ENCODE measurements at places on chromosomes 7 and 10.

DNA sequence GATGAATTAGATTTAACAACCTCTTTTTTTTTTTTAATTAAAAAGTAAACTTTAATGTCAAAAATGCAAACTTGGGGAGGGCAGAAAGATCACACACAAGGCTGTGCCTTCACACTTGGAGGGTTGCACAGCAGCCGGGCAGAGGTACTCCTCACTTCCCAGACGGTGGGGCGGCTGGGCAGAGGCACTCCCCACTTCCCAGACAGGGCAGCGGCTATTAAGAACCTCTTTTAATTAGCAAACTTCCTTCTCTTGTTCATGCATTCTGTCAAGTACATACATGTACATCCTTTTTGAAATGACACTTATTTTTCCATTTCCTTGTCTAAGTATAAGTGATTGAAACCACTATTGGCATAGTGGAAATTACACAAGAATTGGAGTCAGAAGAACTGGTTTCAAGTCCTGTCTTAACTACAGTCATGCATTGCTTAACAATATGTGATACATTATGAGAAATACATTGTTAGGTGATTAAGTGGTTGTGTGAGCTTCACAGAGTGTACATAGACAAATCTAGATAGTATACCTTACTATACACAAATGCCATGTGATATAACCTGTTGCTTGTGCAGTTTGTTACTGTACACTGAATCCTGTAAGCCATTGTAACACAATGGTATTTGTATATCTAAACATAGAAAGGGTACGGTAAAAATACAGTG is 26.5 kb downstream of the BTRC start:
- no peak for DNase-seq

GRCh38 chr10:7337431-7338171 is 73.2 kb downstream of the SFMBT2 start:
- no peak for DNase-seq

DNA sequence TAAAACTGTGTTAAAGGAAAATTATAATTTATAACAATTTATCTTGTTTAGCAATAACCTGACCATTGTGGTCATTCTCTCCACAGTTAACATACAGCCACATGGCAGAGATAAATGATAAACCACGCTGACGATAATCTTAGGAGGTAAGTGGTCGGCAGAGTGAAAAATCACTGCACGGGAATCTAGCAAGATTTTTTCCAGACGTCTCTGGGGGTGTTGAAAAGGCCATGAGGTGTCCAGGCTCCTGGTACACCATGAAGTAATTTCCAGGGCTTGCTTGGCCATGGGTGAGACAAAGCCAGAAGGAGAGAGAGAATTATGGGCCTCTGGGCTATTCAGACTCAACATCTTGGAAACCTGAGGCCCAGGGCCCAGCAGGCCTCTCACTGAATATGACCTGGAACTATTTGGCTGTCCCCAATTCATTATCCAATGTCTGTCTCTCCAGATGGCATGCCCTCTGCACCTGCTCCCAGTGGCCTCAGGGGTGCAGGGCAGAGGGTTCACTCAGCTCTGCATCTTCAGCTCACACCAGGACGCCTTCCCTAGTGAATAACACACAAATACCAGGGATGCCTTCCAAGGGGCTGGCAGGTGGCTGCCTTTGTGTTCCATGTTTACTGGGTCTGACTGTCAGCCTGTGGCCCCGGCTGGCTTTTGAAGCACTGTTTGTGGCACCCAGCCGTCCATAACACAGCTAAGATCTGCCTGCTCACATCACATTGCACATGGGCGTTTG is 590.4 kb upstream of the PFKP start:
- DNase-seq, result no peak

DNA sequence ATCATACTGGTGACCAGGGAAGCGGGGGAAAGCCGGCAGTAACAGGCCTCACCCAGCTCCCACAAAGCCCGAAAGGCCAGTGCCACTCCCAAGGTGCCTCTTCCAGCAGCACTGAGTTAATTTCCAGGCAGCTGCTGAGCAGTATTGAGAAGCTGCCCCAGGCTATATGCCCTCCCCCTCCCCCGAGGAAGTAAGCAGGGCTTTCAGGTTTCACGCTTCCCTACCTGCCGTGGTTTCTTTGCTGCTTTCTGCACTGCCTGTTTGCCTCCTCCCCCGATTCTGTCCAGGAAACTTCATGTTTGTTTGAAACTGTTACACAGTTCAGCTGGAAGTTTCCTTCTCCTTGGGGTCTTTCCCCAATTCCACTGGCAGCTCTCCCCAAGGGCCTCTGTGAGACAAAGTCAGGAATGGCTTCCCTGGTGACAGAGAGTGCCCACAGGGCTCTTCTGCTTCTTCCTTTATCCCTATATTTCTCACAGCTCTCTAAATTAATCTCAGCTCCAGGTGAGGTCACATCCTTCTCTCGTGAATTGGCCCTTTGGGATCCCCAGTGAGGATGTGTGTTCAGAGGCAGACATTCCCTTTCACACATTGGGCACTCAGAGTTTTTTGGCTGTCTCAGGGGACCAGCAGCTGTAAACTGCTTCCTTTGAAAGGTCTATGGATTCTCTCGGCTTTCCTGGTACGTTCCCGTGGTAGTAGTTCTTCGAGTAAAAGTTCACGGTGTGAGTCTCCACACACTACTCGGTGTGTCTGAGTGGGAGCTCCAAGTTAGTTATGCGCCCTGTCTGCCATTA is 19.4 kb downstream of the C1GALT1 start:
- no peak for DNase-seq

DNA sequence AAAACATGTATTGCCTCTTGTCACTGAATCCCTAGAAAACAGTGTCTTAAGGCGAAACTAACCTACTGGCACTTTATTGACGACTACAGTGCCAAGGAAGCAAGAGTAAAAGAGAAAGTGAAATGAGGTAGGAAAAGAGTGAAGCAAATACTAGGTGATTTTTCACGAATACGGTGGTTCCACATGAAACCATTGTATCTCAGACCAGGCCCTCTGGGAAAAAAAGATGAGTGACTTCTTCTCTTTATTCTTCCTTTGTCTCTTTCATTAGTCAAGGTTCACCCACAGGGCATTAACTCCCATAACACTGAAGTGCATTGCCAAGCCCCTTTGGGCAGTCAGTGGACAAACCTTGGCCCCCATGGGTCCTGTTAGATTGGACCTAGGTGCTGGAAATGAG is 16.2 kb upstream of the MACC1 start:
- no peak for DNase-seq

DNA sequence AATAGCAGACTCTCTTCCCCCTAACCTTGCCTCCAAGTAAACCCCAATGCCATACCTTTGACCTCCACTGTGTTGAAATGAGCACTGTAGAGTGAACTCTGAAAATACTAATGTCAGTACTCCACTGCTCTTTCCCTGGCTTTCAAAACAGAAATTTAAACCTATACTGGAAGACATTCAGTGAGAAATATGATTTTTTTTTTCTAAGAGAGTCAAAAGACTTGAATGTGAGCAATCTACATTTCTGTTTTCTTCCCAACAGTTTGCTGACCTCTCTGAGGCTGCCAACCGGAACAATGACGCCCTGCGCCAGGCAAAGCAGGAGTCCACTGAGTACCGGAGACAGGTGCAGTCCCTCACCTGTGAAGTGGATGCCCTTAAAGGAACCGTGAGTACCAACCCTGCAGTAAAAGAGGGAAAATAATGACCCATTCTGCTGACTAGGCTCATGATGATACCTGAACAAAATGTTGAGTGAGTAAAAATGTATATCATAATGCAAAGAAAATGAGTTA is 6.4 kb downstream of the VIM start:
- no peak for DNase-seq

GRCh38 chr7:140316165-140316661 is 82.1 kb downstream of the SLC37A3 start:
- no peak for DNase-seq

DNA sequence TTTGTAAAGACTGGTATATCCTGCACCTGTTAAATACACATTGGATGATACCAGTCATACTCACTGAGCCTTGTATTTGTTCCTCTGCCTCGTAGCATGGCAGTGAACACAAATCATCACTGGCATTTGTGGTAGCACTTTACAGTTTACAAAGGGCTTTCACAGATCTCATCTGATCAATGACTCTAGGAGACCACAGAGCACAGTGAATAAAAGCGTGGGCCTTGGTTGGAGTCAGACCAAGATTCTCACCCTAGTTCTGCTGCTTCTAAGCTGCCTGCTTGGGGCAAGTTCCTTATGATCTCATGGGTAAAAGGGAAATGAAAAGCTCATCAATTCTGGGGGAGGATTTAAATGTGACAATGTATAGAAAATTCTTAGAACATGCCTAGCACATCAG is 129.9 kb upstream of the AGK start:
- DNase-seq, result no peak

DNA sequence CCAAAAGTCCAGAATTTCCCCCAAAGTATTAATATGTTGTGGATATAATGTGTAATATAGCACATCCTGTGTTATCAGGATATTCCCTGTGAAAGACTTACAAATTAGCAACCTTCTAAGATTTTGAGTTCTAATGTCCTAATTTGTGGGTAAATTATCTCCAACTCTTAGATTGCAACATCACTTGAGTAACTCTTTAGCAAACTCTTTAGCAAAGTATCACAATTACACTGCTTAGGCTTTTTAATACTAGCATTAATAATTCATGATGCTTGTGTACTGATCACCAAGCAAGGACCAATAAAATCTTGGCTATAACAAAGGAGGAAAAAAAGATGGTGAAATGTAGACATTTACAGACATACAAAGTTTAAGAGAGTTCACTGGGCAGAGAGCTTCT is 27.7 kb downstream of the HIP1 start:
- no peak for DNase-seq

- DNase-seq, result no peak
Observed at GRCh38 chr10:58590152-58590840, 77.6 kb downstream of the BICC1 start.

DNA sequence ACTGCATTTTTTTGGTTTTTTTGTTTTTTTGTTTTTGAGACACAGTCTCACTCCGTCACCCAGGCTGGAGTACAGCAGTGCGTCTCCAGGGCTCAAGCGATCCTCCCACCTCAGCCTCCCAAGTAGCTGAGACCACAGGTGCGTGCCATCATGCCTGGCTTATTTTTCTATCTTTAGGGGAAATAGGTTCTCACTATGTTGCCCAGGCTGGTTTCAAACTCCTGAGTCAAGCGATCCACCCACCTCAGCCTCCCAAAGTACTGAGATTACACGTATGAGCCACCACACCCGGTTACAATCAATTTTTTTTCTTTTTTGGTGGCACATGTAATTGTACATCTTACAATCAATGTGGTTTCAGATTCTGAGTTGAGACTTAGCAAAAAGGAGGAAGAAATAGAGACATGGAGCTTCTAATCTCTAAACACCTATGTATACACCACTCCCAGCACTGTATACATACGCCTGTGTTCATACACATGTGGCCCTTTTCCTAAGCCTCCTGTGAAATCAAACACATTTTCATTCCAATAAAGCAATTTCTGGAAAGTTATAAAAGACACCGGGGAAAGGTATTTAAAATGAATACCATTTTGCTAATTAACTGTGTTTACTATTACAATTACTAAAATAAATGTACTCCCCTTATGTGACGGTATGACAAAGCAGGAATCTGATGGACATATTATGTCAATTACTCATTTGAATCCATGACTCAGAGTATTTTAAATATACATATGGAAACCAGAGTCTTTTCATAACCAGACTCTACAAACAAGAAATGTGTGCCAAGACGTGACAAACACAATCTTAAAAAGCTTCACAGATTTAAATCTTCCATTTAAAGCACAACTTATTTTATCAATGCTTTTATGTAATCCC is 40.9 kb downstream of the SMURF1 start:
- no peak for DNase-seq

DNA sequence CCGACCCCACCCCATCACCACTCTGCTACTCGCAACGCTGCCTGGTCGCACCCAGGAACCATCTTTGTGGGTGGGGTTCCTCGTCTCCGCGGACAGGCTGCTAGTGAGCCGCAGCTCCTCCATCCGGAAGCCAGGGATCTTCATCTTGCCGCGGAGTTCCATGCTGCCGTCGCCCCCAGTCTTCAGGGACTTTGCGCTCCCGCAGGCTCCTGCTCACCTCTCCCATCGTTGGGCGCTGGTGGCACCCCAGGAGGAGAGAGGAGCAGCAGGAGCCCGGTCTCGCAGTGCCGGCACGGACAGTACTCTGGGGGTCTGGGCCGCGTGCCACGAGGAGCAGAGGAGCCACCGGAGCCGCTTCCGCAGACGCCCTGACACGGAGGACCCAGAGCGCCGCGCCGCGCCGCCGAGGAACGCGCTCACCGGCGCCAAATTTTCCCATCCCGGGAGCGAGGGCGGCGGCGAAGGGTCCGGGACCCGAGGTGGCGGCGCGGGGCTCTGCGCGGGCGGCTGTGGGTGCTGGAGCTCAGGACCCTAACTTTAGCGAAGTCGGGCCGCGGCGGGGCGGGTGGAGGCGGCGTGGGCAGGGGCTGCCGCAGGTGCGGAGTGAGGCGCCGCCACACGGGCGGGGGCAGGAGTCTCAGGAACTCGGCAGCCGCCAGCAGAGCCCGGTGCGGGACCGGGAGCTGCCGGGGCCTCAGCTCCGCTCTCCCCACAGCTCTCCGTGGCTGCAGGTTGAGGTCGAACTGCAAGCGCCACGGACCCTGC is 750.1 kb upstream of the SORCS1 start:
- DNase-seq, result no peak

GRCh38 chr10:71939861-71940474 is 24.2 kb upstream of the CHST3 start:
- no peak for DNase-seq

DNA sequence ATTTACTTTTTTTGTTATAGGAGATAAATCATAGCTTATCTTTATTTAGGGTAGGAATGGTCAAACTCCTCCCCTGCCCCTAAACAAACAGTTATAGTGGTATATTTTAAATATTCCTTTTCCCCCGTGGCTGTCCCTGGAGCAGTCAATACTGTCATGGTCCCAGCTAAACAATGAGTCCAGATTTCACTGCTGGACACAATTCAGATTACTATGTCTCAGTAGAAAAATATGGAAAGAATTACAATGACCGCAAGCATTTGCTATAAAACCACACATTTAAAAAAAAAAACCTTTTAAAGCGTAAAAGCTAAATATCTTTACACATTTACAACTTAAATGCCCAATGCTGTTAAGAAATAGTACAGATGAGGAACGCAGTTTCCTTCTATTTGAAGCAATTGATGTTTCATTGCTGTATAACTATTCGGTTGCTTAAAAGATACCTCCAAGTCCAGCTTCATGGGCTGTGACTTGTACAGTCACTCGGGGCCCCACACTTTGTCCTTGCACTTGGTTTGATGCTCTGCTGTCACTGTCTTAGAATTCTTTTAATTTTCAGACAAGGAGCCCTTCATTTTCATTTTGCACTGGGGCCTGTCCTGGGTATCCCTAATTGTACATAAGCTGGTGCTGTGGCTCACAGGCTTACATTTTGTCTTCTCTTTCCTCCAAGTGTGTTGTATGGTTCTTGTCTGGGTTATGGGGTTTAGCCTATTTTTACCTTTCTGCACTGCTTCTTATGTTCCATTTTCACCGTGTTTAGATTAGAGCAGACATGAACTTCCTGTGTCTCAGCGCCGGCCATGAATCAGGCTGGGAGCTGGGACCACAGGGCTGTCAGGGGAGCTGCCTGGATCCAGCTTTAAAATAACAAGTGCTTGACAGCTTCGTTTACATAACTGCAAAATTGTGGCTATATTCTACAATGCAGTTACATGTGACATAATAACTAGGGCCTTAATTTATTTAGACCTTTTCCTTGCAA is 530.2 kb upstream of the FZD8 start:
- DNase-seq, result no peak

Data from activated CD8-positive, alpha-beta memory T cell treated with anti-CD3 and anti-CD28 coated beads for 4 hours (primary cell).